ENCODE measurements at places on chromosomes 16 and 17.

GRCh38 chr16:81680444-81681275 is 98.4 kb upstream of the PLCG2 start:
- DNase-seq = no peak

DNA sequence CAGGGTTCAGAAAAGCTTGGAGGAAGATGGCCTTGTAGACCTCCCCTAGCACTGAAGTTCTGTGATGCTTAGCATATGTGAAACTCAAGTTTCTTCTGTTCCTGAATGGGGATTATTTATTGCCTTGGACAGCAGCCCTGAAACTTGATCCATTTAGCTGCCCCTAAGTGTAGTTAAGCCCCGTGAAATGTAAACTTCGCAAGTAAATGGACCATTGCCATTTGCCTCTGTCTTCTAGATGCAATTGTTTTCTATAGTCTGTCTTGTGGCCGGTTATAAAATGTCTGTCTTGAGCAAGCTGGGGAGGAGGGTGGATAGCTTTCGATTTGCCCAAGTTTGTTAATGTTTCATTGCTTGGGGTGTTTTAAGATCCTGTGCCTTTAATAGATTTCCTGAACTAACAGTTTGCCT is 261.8 kb downstream of the CDH13 start:
- no peak for DNase-seq

- DNase-seq = no peak
Observed at GRCh38 chr17:66730461-66730923, 104.4 kb upstream of the CACNG5 start.

GRCh38 chr16:21646091-21646490 is 6.3 kb downstream of the IGSF6 start:
- DNase-seq = peak; percentile 41

GRCh38 chr17:49995055-49995738 is at the start of gene DLX3:
DLX3 (minus strand) TSS chr17:49995224; CDS start chr17:49994998, 226 bp downstream.
- DNase-seq = peak; percentile 88

DNA sequence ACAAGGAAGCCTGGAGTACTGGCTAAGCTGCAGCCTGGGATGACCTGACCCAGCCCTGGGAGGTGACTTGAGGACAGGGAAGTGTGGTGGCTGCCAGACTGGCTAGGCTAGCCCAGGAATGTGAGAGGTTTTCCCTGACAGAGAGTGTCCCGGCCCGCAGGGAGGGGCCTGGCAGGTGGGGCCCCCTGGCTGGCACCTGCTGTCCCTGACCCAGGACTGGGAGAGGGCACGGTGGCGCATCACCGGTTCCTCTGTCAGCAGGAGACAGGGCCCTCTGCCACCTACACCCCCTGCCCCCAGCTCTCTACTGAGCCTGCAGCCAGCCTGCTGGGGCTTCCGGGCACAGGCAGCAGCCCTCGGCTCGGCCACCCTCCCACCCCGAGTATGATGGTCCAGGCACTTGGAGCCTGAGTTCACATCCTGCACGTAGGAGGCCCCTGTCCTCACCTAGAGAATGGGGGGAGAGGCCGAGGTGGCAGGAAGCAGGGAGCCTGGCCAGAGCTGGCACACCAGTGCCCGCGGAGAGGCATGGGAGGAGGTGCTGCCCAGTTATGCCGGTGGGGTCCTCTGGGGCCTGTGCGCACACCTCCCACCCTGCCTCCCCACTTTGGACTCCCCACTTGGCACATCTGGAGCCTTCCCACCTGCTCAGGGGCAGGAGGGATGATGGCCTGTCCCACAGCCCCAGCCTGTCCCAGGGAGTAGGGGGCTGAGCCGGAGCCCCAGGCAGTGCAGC is 528 bp downstream of the PRSS27 start:
- DNase-seq = no peak

DNA sequence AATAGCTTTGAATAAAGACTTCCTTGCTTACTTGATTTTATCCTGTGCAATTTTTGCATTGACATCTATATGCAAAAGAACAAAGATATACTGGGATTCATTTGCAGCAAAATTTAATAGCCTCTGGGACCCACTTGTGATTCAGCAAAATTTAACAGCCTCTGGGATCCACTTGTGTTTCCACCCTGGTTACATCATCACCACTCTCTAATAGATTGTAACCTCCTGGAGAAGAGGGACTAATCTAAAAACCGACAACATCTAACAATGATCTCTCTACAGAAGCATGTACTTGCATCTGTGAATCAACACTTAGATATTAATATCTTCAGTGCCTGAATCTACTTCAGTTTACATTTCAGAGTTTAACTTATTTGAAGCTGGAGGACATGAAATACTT is 202.0 kb upstream of the CPHXL start:
- DNase-seq = no peak

DNA sequence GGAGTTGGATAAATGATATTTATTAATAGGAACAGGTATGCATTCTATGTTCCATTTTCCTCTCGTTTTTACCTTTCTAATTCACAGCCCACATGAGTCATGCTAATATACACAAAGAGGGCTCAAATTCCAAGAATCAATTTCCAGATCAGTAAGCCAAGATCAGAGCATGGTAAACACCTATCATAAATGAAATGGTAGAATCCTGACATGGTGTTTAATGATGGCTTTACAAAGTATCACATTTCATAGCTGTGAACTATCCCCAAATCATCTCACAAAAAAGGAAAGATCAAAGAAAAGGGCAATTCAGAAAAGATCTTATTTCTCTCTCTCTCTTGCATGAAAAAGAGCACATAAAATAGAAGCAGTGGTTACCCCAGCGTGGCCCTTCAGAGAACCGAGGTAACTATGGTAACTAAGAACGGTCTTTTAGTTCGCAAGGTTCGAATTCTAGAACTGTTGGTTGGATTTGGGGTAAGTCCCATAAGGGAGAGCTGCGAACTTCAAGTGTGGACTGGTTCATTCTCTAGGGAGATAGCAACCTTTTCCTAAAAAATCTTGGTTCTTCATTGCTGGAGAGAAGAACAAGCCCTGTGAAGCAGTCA is 73.0 kb downstream of the MARCHF10 start:
- no peak for DNase-seq

DNA sequence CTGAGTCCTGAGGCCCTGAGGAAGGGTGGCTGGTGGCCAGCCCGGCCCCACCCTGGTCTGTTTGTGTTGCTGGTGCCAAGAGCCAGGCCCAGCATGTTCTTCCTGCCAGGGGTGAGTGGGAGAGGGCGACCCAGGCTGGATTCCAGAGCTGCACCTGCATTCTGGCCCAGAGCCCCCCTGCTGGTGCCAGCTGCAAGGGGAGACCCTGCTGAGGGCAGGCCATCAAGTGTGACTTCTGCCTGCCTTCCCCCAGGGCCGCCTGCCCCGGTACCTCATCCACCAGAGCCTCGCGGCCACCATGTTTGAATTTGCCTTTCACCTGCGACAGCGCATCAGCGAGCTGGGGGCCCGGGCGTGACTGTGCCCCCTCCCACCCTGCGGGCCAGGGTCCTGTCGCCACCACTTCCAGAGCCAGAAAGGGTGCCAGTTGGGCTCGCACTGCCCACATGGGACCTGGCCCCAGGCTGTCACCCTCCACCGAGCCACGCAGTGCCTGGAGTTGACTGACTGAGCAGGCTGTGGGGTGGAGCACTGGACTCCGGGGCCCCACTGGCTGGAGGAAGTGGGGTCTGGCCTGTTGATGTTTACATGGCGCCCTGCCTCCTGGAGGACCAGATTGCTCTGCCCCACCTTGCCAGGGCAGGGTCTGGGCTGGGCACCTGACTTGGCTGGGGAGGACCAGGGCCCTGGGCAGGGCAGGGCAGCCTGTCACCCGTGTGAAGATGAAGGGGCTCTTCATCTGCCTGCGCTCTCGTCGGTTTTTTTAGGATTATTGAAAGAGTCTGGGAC is 2.4 kb upstream of the TCAP start:
- DNase-seq = no peak

DNA sequence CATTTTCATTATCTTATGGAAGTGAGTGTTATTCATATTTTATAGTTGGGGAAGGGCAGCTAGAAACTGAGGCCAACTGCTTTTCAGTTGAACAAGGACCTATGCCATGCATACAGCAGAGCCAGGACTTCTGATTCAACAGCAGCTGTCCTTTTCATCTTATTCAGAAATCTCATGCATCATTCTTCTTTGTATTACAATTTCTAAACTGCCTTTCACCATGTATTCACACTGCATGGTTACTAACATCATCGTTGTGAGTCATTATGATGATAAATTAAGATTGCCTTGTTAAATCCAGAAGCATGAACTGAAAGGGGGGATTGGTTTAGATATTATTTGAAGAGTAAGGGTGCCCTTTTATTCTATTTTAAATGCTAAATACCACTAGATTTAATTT is 1470.1 kb upstream of the GOT2 start:
- DNase-seq = no peak

GRCh38 chr16:50594308-50595260 is 46.4 kb downstream of the NKD1 start:
- DNase-seq = no peak

DNA sequence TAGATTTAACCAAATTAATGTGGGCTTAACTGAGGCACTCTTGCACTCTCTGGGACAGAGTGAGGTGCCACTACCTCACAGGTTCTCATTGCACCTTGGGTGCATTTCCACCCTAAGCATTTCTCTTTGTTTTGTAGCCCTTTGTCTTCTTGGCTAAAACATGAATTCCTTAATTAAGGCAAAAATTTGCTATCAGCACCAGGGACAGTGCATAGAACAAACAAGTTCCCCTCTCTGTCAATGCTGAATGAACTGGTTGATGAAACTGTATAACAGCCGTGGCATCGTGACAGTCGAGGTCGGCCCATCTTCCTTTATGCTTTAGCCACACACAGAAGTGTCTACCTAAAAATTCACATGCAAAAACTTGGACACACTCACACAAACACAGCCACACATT is 74.8 kb downstream of the HS3ST2 start:
- no peak for DNase-seq

DNA sequence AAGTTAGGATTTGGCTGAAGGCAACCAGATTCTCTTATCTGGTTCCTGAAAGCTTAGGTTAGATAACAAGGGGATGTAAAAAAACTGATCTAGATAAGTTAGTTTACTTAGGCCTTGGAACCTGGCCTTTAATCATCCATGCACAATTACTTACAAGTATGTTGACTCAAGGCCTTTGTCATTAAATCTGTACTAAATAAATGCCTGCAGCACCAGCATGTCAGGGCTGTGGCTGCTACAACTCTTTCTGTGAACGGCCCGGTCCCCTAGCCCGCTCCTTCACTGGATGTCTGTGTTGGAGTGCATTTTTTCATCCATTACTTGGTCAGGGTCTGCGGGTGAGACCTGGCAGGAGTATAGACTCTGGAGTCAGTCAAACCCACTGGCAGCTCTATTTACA is 48.4 kb upstream of the ALDH3A1 start:
- DNase-seq = no peak

DNA sequence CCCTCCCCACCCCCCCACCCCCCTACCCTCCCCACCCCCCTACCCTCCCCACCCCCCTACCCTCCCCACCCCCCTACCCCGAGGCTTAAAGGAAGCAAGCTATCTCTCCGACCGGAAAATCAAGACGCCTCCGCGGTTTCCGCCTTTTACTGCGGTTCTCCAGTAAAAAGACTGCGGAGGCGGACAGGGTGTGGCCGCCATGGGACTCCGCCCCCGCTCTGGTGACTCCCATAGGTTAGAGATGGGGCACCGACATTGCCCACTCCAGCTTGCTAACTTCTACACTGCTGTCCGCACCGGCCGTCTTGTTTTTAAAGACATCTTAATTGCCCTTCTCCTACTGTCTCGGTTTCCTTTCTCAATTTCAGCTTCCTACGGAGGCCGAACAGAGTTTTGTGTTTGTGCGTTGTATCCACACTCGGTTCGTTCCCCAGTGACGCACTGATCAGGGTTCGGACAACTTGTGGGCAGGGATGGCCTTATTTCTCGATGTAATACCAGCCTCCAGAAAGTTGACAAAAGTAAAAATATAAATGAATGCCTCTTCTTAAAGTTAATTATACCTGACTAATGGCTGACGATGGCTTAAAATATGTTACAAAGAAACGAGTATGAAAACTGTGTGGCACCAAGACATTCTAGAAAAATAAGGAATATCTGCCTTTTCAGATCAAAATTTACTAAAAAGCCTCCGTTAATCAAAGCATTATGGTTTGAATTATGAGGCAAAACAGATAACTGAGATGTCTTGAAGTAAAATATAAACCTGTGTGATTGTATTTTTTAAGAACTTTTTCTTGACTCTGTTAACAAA is 1.1 kb upstream of the ZNF200 start:
- no peak for DNase-seq

DNA sequence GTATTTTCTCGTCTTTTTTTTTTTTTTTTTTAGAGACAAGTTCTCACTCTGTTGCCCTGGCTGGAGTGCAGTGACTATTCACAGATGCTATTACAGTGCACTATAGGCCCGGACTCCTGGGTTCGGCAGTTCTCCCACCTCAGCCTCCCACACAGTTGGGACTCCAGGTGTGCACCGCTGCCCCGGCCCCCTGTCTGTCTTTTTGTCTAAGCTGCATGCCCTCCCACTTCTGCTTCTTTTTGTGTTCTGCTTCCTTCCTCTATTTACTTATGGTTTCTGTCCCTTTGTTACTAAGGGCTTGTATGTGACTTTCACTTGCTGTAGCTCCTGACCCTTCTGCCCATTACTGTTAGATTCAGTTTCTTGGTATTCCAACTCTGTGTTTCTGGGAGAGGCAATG is 20.5 kb downstream of the SLC7A6 start:
- DNase-seq = no peak

- no peak for DNase-seq
Observed at GRCh38 chr17:67311575-67311974, 54.8 kb downstream of the PSMD12 start.

DNA sequence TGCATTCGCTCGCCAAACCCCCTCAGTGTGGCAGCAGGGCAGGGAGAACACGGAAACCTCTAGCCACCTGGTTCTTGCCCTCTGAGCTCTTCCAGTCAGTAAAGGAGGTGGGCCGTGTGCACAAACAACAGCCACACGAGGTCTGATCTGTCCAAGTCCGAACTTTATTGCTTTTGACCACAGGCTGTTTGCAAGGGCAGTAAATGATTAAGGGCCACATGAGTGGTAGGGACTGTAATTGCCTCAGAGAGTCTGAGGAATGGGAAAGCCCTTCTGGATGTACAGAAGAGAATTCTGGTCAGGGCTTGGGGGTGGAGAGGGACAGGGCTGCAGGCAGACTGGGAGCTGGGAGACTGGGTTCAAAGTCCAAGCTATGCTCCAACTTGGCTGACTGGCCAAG is 75.7 kb upstream of the LHX1 start:
- no peak for DNase-seq

DNA sequence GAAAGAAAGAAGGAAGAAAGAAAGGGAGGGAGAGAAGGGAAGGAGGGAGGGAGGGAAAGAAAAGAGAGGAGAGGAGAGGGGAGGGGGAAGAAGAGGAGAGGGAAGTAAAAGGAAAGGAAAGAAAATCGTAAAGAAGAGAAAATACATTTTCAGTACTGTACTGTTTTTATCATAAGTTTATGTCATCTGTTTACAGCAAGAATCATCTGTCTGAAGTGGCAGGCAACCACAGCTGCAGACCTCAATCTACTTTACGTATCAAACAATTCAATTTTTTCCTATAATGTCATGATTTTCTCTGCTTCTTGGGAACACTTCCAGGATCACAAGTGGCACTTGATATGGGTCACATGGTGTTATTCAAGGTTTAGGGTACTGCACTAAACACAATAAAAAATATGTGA is 58.3 kb downstream of the USP32 start:
- DNase-seq = no peak

- DNase-seq = no peak
Observed at GRCh38 chr16:87954361-87954760, 3.1 kb downstream of the BANP start.
